ENCODE measurements at places on chromosomes 6 and 20.
A peak's percentile ranks its signal among the peaks of the same experiment; 100 is the strongest.

- DNase-seq, result no peak
These were observed 331.8 kb downstream of the RIMS1 start for GRCh38 chr6:72218125-72218524.

DNA sequence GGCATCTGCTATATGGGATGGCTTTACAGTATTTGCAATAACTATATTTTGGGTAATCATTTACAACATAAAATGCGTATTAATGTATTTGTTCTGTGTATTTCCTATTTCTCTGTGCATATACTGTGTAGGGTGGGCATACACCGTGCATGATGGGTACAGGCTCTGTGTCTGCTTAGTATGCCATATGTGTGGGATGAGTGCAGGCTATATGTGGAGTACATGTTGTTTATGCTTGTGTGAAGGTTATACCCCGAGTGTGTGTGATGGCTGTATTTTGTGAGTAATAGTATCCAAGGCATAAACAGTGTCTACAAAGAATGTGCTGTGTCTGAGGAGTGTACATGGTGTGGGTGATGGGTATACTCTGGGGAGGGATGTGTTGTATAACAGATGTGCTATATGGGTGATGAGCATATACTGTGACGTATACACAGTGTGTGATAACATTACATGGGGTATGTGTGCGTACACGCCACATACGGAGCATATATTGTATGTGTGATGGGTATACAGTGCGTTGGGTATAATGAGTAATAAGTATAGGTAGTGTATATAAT, 52.7 kb downstream of the CPXM1 start:
- DNase-seq, result no peak

- no peak for DNase-seq
These were observed 509.2 kb downstream of the FRK start for GRCh38 chr6:115551527-115551926.

DNA sequence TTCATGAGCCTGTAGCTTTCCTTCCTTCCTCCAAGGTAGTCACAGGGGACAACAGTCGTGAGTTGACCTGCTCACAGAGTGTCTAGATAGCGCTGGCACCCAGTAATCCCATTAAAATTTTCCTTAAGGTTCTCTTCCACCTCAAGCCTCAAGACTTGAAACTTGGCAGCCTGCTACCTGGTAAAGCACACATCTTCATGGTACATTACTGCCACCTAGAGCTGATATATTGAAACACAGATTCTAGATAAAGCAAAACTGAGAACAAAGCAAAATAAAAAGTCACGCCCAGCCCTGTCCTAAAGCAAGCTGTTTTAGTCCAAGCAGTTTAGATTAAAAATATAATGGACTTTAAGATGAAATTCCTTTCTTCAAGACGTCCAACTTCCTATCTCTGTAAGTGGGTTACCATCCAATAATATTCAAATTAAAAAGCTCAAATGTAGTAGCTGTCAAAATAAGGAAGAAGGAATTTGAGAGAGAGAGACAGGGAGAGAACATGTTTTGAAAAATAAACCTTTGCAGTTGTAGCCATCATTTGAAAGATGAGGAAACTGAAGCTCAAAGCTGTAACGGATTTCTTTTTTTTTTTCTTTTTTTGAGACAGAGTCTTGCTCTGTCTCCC, 50.7 kb upstream of the CD83 start:
- no peak for DNase-seq

GRCh38 chr6:92827104-92827503, 592.3 kb downstream of the EPHA7 start:
- DNase-seq, result no peak

- no peak for DNase-seq
These were observed 11.5 kb downstream of the GNL1 start for GRCh38 chr6:30544666-30545272.

DNA sequence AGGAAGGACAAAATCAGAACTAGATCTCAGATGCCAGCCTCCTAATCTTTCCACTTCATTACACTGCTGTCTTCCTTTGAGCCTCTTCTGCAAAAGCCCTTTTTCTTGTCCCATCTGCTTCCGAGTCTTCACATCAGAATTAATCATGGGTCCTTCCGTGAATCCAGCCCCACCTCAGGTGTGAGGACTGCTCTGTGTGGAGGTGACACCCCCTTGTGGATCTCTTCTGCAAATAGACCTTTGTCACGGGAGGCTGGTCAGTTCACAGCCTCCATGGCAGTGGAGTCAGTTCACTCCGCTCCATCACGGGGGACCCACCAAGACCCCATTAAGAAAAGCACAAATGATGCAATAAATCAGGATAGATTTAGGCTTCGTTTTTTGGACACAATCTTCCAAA, 171.1 kb downstream of the ADAT2 start:
- DNase-seq, result no peak

GRCh38 chr20:11847827-11848226, 69.9 kb upstream of the BTBD3 start:
- DNase-seq, result no peak

- no peak for DNase-seq
These were observed 42.6 kb upstream of the HMGN3 start for GRCh38 chr6:79277109-79277508.

DNA sequence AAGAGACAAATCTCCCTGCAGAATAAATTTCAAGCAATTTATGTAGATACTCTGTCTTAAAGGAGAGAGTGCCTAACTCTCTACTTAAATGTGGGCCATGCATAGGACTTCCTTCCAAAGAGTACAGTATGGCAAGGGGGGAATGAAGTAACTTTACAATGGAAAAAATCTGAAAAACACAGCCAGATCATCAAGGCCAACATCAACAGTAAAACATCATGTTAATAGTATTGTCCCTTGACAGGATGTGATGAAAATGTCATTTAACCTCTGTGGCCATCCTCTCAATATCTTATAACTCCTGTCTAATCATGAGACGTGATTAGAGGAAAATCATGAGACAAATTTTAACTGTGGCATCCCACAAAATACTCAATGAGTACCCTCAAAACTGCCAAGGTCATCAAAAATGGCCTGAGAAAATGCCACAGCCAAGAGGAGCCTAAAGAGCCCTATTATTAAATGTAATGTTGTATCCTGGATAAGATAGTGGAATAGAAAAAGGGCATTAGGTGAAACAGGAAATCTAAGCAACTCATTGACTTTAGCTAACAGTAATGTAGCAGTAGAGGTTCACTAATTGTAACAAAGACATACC, 47.5 kb downstream of the CNBD2 start:
- no peak for DNase-seq

DNA sequence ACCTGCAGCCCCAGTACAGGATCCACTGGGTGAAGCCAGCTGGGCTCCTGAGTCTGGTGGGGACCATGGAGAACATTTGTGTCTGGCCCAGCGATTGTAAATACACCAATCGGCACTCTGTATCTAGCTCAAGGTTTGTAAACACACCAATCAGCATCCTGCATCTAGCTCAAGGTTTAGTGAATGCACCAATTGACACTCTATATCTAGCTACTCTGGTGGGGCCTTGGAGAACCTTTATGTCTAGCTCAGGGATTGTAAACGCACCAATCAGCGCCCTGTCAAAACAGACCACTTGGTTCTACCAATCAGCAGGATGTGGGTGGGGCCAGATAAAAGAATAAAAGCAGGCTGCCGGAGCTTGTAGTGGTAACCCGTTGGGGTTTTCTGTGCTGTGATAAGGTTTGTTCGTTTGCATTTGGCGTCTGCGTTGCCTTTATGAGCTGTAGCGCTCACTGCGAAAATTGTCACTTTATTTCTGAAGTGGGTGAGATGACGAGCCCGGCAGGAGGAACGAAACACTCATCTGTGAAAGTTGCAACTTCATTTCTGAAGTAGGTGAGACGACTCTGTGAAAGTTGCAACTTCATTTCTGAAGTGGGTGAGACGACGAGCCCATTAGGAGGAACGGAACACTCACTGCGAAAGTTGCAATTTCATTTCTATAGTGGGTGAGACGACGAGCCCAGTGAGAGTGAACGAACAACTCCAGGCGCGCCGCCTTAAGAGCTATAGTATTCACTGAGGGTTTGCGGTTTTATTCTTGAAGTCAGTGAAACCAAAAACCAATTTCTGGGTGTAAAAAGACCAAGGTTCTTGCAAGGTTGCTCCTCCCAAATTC, 31.1 kb downstream of the SERPINB6 start:
- DNase-seq, result no peak

DNA sequence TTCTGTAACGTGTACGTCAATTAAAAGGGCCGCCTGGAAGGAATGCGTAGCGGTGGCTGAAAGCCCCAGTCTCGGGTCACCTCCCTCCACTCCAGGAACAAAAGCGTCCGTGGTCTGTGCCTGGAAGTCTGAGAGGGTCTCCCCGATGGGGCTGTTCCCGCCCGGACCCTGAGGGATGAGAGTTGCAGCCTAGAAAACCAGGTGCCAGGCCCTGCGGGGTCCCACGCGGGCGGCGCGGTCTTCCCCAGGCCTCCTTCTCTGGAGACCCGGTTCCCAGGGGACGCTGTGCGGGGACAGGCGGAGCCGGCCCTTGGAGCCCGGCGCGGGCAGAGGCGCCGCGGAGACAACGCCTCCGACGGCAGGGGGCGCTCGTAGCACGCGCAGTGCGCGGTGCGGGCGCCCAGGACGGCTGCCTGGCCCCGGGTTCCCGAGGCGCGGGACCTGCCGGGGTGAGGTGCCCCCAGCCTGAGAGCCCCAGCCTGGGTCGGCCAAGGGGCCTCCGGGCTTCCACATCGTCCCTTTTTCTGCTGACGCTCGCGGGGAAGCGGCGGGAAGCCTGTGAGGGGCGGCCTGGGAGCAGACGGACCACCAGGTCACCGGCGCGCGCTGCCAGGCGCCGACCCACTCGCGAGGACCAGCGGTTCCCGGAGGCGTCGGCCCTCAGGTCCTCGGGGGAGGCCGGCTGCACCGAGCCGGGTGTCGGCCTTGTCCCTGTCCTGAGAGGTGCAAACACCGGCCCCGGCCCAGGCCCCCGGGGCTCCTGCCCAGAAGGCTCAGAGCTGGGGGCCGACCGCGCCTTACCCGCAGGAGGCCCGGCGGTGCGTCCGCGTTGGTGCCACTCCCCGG, 5.3 kb upstream of the FOXC1 start:
- DNase-seq, result peak; percentile 32

- DNase-seq, result no peak
These were observed 94.7 kb upstream of the SLC2A12 start for GRCh38 chr6:134147034-134147533.

- no peak for DNase-seq
These were observed 106.8 kb upstream of the RIPOR2 start for GRCh38 chr6:25042536-25042935.

- no peak for DNase-seq
These were observed 109.0 kb downstream of the RIN2 start for GRCh38 chr20:19867074-19867473.

DNA sequence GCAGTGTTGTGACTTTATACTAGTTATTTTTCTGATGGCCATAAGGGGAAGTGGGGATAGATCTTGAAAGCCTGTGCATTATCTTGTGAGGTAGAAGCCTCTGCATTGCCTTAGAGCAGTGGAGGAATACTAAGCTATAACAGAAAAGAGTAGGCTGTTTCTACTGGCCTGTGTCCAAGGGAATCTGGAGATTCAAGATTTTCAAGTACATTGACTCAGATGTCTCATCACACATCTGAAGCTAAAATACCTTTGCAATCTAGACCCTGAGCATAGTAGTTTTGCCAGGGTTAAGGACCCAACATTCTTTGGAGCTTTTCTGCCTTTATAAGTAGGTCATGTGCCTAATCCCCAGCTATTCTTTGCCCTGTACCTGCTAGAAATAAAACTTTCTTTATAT, 272.3 kb downstream of the TENT5A start:
- DNase-seq, result no peak

DNA sequence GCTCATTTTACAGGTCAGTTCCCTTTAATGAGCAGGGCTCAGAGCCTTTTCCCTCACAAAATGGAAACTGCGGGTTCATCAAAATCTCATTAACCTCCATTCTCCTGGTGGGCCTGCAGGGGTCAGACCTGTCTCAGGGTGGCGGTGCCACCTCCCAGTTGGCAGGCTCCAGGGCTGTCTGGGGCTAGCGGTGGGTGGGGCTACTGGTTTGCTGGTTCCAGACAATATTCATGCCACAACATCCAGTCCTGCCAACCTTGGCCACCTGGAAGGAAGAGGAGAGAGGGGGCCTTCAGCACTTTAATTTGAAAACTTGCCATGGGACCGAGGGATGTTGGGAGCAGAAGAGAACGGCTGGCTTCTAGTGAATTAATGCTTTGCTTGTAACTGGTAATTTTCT, 41.9 kb upstream of the CTNNBL1 start:
- no peak for DNase-seq

DNA sequence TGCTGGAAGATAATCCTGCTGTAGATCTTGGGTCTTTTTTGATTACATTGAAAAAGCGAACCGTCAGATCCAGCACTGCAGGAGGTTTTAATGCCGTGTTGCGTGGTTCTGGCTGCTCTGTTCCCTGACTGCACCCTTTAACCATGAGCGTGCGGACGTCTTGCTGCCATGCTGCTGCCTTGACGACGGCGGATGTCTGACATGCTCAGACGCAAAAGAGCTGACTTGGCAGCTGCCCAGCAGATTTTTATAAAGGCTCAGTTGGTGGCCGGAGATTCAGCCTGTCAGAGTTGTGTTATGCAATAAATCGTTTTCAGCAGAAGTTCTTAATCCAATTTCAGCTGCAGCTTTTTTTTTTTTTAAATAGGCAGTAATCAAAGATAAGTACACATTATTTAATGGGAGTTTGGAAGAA, 119.4 kb downstream of the JARID2 start:
- no peak for DNase-seq

DNA sequence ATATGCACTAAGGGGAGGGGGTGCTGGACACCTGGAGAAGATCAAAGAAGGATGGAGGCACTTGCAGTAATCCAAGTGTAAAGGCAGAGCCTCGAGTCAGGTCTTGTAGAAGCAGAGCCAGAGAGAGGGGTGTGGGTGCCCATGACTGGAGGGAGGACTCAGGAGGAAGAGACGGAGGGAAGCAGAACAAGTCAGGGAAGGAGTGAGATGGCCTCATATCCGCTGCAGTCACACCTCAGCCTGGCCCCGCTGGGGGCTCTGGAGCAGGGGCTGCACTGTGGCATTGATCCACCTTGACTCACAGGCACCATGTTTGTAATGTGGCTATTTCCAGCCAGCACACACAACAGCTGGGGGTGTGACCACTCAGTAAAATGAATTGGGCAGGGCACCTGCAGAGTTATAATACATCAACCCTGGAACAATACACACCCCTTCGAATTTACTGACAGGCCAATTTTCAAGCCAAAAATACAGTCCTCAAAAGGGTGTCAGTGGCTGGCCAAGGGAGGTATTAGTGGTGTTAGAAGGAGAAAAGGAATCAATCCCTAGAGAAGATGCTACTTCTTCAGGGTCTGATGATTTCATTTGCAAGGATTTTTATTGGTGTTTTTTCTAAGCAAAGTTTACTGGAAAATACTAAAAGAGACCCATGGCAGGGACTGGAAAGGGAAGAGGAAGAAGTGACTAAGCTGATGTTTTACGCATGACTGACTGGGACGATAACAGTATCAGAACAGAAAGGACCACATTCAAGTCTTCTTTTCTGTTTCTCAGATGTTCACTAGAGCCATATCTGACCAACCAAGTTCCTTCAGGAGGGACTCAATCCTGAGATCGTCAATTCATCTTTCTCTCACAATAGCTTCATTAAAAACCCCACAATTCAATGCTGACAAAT, 18.9 kb upstream of the NXT1 start:
- DNase-seq, result no peak

- DNase-seq, result no peak
These were observed 510.2 kb upstream of the SULF2 start for GRCh38 chr20:48295445-48295903.
